ENCODE measurements at places on chromosomes 12 and 14.
A peak's percentile ranks its signal among the peaks of the same experiment; 100 is the strongest.

DNA sequence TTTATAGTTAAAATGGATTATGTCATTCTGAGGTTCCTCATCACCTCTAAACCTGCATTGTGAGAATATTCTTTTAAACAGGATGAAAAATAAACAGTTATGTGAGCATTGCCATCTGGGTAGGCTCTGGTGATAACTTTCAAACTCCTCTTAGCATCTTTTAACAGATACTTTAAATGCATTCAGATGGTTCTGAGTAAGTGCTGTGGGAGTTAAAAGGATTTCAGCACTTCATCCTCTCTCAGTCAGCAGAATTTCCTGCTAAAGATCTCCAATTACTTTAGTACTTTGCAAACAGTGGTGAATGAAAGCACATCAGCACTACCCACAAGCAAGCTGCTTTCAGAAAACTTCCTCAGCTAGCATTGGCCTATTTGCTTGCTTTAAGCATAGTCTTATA, 59.3 kb upstream of the TMTC1 start:
- no peak for DNase-seq

DNA sequence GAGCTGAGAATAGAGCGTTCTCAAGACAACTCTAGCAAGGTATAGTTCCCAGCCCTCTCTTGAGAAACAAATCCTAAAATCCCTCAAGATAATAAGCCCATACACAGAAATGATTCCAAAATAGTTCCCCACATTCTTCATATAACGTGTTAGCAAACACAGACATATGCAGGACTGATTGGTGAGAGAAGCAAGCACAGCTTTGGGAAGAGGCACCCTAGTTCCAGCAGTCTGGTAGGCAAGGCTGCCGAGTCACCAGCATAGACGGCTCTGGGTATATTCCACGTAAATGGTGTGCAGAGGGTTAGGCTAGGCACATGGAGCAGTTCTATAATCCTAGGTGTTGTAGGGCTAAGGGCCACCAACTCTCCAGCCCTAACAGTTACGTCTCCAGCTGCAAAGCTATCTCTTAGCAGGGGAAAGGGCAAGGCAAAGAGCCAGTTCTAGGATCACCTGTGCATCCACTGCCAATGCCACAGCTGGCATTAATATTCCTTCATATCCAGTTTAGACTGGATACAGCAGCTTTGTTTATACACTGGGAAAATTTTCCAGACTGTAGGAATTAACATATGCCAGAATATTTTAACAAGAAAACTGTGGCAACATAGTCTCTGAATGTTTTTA, 52.9 kb downstream of the SH2B3 start:
- no peak for DNase-seq

- no peak for DNase-seq
Measured at GRCh38 chr12:111607239-111607638, 8.1 kb upstream of the ATXN2 start.

DNA sequence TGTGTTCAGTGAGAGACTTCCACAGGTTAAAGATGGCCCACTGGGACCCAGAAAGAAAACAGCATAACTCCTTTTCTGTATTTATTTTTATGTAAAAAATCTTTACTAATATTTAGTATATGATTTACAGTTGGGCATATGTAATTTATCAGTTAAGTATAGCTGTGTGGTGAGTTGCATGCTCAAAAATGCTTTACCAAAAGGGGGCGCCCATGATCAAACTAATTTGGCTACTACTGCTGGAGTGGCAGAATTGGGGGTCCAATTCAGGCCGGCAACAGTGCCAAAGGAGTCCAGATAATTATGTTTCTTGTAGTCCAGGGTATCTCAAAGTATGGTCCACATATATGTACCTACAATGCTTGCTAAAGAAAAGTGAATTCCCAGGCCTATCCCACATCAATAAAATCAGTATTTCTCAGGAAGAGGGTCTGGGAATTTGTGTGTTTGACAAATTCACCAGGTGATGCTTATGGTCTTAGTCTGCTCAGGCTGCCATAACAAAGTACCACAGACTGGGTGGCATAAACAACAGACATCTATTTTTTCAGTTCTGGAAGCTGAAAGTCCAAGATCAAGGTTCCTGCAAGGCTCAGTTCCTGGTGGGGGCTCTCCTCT, 152.0 kb downstream of the KTN1 start:
- no peak for DNase-seq

GRCh38 chr12:84502907-84503787, 409.5 kb downstream of the SLC6A15 start:
- DNase-seq, result no peak

DNA sequence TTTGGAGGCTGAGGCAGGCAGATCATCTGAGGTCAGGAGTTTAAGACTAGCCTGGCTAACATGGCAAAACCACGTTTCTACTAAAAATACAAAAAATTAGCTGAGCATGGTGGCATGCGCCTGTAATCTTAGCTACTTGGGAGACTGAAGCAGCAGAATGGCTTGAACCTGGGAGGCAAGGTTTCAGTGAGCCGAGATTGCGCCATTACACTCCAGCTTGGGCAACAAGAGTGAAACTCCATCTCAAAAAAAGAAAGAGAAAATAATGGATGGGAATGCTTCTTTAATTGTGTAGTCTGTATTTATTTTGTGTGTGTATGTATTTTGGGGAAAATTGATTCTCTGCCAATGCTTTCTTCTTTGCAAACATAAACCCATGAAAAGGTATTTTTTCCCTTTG, 32.5 kb downstream of the SRGAP1 start:
- DNase-seq, result no peak

- DNase-seq, result no peak
Measured at GRCh38 chr12:2640709-2641108, 154.1 kb upstream of the FKBP4 start.

DNA sequence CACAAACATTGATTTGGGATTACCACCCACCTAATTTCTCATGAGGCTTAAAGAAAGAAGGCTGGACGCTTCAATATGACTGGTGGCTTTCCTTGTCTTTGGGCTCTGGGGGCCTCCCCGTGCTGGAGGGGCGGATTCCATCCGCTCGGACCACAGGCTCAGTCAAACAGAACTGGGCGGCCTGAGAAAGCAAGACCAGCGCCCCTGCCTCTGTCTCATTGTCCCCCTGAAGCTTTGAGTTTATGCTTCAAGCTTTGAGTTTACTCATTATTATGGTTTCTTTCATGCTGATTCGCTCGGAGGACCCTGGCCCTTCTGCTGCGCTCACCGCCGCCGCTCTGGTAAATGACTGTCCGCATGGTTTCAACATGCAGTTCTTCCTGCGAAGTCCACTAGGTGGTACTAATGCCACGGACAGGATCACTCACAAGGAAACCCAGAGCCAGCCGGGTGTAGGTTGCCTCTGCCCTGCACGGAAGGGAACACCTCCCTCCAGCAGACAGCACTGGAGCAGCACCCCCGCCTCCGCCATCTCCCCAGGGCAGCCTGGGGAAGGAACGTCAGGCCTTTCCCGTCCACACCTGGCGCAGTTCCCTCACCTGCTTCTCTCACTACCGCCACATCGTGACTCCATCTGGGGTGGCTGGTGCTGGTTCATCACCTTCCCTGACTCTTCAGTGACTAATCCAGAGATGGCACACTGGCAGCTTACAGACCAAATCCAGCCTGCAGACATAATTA, 13.2 kb upstream of the TIGAR start:
- DNase-seq, result peak; percentile 41

DNA sequence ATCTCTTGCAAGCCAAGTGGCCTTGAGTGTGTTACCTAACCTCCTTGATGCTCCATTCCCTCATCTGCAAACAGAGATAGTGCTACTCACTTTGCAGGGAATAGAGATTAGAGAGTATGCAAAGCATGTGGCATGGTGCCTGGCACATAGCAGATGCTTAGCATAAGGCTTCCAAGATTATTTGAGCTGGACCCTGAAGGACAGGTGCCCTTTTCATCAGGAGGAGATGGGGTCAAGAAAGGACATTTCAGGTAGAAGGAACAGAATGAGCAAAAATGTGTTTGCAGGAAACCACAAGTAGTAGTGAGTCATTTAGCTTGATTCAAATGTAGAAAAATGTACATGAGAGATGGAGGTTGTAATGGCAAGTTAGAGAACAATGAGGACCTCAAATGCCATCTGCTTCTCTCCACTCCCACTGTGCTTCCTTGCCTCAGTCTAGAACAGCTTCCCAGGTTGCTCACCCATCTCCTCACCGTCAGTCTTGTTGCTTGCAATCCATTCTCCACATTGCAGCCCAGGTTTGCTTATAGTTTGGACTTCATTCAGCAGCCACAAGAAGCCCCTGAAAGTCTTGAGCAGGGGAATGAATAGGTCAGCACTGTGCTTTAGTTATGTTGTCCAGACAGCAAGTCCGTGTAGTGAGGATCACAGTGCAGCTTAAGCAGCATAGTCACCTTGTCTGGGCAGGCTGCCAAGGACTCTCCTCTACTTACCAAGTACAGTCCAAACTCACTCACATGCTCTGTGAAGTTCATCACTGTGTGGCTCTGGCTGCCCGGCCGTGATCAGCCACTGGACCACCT, 536.3 kb upstream of the CCDC196 start:
- DNase-seq, result no peak
